Thymus (tissue), 14 donors: ENCODE measurements at places on chromosomes 16 and 17. TPM values are rescaled to one million over a fixed set of nuclear protein-coding genes. Genes with fewer than 3 reads are reported as not detected.

Gene EVI2A
- total RNA-seq = 252 TPM

Gene NPIPA2
- 0.38 TPM for total RNA-seq

Gene PLCG2
- total RNA-seq = 10.1 TPM

DNA sequence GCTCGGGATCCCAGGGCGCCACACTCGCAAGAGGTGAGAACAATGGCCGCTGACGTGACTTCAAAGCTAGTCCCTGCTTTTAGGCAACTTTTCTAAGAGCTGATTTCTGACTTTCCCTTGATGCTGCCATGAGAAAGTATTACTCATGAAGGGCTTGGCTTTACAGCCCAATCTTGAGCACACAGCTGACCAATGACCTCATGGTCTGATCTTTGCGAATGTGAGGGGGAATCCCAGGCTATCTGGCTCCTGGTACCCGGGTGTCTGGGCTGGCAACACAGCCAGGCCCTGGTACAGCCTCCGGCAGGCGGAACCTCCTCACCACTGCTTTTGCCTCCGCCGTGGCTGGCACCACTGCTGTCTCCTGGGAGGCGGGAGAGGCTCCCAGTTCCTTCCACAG is 17.5 kb downstream of the NDUFAF8 start:
- DNase-seq = no peak

GRCh38 chr16:11639925-11640899 is 28.0 kb upstream of the SNN start:
- no peak for DNase-seq

- no peak for DNase-seq
Observed at GRCh38 chr17:67467500-67468455, 90.7 kb downstream of the PITPNC1 start.

GRCh38 chr17:66214884-66215528 is 14.2 kb downstream of the APOH start:
- DNase-seq = no peak

GRCh38 chr17:43709210-43709609 is 47.5 kb upstream of the MEOX1 start:
- no peak for DNase-seq

DNA sequence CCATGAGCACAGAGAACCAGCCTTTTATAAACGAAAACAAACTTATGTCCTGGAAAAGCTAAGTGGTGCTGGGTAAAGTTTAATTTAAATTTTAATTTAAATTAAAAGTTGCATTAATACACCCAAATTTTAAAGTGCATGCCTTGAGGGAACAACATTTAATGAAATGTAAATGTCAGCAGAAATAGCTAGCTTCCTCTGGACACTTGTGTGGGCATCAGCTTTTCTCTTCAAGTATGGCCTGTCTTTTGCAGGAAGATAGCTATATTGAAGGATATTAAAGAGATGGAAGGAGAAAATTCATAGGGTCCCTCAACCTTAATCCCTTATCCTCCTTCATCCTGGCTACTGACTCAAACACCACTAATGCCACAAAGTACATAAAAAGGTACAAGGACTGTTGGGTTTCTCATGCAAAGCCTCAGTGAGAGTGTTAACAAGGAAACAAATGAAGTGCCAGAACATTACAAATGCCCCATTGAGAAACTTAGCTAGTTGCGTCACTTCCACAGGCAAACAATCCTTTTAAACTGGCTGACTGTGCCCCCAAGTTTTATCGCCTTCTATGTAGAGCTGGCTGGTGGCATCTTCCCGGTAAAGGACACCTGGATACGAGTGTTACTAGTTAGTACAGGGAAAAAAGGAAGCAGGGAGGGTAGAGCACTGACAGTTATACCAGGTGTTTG is 14.1 kb downstream of the PHF12 start:
- no peak for DNase-seq

DNA sequence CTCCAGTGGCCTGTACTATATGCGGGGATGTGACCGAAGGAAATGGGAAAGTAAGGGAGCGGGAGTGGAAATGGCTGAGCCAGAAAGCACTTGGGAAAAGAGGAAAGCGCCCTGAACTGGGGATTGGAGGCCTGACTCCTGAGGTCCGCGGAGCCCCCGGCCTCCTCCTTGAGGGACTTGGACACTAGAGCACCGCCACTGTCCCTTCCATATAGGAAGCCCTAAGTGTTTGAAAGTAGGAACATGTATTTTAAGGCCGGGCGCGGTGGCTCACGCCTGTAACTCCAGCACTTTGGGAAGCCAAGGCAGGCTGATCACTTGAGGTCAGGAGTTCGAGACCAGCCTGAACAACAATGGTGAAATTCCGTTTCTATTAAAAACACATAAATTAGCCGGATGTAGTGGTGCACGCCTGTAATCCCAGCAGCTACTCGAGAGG is 530 bp upstream of the ZDHHC7 start:
- DNase-seq = no peak

DNA sequence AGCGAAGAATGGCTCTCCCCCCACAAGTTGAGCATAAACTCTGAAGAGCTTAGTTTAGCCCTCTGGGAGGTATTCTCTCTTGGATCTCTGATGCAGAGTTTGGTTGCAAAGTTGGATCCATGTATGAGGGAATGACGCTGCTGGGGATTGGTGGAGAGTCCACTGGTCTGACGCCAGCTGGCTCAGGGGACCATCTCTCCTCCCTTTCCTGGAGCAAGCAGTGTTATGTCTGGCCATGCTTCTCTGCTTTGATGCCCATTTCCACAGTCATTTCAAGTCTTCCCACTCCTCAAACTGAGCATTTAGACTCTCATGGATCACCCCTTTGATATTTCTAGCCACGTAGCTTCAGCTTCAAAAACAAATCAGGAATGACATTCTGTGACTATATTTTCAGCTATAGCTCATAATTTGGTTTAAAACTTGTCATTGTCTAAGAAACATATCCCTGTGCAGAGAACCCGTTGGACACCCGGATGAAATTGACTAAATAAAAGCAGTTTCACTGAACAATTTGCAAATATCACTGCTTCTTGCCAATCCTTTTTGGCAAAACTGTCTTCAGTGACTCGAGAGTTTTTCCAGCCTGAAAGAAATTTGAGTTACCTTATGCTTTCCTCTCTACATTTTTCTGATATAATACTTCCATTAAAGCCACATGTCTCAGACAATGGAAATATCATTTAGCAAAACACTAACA is 193.4 kb upstream of the CDH11 start:
- no peak for DNase-seq

- DNase-seq = no peak
Observed at GRCh38 chr16:9408297-9408878, 316.9 kb downstream of the HAPSTR1 start.

DNA sequence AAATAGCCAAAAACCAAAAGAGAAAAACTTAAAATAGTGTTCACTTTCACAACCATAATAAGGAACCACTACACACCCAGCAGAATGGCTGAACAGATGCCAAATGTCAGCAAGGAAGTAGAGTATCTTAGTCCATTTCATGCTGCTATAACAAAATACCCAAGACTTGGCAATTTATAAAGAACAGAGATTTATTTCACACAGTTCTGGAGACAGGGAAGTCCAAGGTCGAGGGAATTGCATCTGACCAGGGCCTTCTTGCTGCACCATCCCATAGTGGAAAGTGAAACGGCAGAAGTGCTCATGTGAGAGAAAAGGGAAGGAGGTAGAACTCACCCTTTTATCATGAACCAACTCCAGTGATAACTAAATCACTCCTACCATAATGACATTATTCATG is 33.8 kb upstream of the CCL22 start:
- no peak for DNase-seq
